ENCODE measurements at places on chromosomes 3 and 15.

DNA sequence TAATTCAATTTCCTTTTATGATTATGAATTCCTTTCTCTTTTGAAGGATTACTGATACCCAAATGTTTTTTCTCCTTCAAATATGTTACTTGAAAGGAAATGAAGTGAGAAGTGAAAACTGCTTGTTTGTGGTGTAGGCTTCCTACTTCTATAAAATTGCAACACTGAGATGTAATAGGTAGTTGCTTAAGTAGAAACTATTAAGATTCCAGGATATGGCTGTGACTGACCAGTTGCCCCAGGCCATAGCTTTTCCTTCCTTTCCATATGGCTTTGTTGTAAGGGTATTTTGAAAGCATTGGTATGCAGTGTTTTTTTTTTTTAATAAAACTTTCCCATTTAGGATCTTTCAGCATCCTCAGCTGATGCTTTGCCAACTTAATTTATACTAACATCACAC is 28.5 kb downstream of the DNAJC13 start:
- DNase-seq = peak; percentile 36

DNA sequence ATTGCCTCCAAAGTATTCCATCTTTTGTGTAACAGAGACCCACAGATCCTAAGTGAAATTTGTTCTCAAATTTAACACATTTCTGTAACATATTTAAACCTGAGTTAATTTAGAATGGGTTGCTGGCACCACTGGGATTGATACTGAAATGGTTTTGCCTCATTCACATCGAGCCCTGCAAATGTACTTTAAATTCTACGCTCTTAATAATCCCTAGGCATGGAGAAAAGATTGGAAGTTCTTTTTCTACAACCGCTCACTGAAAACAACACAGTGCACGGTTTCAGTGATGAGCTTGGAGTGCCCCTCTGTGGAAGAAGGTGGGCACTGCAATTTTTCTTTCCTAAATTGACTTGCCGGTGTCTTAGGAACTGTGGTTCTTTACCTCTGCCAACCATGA is 109.9 kb upstream of the ATP11B start:
- DNase-seq = peak; percentile 59

DNA sequence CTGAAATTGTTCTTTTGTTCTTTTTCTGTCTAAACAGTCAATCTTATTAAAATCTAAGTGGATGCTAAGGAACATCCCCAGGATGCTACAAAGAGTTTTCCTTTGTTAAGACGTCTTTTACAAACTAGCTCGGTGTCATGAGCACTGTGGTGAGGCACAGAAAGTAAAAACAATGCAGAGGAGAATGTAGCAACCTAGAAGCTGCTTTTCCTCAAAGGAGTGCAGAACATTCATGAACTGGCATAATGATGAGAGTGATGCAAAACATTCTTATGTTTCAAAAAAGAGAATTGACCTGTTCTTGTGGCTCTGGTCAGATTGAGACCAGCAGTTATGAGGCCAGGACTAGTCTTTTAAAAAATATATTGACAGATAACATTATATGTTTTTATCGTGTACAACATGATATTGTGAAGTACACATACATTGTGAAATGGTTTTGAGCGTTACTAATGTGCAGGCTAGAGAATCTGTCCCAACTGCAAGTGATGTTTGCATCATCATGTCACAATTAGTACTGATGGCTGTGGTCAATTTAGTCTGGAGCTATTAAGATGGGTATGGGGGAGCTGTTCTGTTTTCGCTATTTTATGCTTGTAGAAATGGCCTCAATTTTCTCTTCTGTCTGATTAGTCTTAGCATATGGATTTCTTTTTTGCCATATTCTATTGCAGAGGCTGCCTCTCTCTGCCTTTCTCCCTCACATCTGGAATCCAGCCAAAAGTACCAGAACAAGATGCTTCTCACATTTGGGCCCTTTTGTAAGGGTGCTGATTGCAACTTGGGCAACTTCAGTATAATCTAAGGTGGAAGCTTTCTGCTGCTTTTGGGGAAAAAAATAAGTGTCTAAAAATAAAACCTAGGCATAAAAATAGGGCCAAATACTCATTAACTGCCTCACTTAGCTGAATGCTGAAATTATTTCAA is 50.2 kb downstream of the HHLA2 start:
- no peak for DNase-seq

DNA sequence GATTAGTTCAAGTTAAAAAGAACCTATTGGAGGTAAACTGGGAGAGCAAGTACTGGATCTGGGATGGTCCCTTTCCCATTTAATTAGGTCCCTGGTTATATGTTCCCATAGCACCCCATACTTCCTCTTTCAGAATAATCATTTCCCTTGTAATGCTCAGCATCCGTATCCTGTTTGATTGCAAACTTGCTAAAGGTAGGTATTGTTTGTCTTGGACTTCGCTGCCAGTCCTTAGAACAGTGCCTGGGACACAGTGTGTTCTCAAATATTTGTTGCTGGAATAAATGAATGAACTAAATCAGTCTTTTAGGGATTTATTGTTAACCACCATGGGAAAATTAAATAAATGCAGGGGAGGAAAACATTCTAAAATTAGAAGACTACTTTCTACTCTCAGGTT is 299.8 kb downstream of the GRM7 start:
- no peak for DNase-seq

DNA sequence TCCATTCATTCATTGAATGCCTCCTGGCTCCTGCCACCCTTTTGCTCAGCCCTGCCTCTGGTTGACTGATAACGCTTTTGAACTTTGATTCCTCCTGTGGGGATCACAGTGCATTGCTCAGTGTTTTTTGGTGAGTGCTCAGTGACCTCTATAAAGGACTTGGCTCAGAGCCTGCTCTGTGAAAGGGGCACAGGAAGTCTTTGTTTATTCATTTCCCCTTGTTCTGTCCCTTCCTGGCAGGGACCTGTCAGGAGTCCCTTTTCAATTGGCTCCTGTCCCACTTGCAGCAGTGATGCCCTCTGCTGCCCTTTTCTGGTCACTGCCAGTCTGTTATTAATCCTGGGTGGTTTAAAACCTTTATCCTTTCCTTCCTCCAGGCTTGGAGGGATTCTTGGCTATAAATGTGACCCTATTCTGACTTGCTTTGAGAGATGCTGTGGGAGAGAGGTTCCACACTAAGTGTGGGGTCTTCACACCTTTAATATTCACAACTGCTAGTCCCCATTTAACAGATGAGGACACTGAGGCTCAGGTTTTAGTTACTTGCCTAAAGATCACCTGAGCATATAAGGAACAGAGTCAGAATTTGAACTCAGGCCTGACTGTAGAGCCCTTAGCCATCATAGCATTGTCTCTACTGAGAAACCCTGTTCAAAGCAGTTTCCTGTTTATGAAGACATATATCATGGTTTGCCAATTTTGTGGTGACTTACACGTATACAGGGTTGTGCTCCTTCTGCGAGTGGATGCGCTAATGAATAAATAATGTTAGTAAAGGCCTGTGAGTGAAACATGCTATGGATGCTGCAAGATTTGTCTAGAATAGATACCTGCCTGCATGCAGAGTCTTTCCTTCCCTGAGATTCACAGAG is 23.2 kb upstream of the TATDN2 start:
- DNase-seq = peak; percentile 71

- peak; percentile 6 for DNase-seq
These were observed 158.9 kb downstream of the FOXB1 start for GRCh38 chr15:60162968-60163355.

DNA sequence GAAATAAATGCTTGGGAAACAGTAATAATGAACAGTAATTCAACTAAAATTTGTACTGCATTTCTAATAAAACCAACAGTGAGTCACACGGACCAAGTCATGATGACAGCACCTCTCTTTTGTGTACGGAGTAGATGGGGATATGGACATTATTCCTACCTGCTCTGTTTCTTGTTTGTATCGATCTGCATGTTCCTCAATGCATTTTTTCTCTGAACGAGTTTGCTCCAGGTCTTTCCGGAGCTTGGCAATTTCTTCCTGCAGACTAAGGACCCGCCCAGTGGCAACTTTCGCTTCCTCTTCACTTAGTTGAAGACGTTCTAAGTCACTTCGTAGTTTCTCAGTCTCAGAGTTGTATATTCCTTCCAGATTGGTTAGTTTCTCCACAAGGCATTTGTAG is 74.4 kb upstream of the MYO5C start:
- DNase-seq = peak; percentile 6

All from fibroblast of skin of right biceps (primary cell).